ENCODE measurements at places on chromosomes 4 and X.

DNA sequence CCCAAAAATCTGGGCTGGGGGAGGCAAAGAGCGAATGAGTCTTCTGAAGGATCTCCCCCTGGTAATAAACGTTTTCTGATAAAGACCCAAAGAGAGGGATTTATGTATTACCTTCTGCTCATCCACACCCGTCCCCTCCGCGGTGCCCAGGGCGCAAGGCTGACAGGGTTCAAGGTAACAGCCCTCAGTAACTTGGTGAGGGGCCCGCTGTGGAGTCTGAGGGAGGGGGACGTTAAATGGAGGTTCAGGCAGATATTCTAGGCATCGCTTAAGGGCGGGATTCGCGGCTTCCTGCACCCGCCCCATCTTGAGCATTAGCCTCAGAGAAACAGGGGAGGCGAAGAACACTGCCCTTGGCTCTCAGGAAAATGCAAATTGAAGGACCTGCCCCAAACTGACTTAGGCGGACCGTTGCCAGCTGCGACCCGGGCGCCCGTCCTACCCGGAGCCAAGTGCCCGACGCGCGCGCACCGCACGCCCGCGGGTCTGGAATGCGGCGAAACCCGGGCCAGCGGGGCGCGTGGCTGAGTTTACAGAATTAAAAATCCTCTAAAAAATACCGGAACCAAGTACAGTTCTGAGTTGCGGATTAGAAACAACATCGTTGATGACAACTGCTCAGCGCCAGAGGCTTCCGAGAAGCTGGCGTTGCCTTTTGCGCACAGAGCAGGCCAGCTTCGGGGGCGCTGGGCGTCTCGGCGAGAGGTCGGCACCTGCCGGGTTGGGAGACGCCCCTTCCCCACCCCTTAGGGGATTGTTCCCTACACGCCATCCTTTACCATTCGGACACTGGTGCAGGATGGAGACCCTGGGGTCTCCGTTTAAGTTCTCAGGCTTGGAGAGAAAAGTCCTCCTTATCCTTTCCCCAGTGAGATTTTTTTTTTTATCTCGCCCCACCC is 2.8 kb downstream of the HELT start:
- DNase-seq: no peak

DNA sequence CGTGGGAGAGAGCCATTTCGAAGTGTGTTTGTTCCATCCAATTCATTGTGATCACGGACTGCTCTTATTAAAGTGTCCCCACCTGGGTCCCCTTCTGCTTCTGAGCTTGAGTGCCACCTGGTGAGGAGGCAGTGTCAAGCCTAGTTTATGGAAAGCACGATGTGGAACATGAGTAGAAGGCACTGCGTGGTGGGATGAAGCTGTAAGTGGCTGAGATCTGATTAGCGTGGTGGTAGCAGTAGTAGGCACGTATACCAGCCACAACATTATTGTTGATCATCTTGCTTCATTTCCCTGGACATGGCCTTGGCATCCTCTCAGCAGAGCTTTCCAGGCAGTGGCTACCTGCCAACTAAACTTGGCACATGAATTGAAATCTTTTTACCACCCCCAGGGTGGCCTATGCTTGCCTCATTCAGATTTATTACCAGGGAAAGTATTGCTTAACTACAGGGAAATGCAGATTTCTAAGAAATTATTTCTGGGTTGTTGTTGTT is 46.4 kb downstream of the GPAT3 start:
- DNase-seq: no peak

GRCh38 chrX:55135171-55135570 is 46.4 kb downstream of the PAGE2 start:
- no peak for DNase-seq

GRCh38 chr4:92825791-92826190 is 522.0 kb downstream of the GRID2 start:
- DNase-seq: no peak

GRCh38 chr4:158327525-158327924 is 117.2 kb downstream of the TMEM144 start:
- DNase-seq: no peak

GRCh38 chr4:113996599-113997177 is 17.2 kb upstream of the ARSJ start:
- no peak for DNase-seq

DNA sequence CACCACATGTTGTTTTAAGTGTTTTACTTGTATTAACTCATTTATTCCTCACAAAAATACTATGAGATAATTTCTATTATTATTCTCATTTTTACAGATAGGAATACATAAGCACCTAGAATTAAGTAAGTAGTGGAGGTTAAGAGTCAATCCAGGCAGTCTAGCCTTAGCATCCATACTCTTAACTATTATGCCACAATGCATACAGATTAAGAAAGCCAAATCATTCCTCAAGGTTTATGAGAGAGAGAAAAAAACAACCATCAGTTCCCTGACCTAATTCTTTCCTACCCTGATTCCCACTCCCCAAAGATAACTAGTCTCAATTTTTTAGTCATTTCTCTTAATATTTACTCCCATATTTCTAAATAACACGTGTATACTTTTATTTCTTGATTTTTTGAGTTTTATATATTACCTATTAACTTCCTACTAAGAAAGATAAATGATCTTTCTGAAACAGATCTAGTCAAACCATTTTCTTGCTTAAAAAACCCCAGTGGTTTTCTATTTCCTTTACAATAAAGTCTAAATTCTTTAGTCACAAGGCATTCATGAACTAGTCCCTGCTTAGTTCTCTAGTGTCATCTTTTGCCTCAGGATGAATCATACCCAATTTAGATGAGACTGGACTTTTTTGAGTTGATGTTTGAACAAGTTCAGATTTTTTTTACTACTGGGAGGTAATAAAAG is 16.0 kb downstream of the UBA6 start:
- DNase-seq: no peak

GRCh38 chrX:3378156-3378555 is 31.7 kb upstream of the MXRA5 start:
- DNase-seq: no peak

- no peak for DNase-seq
Observed at GRCh38 chr4:182604953-182605352, 312.2 kb downstream of the DCTD start.

DNA sequence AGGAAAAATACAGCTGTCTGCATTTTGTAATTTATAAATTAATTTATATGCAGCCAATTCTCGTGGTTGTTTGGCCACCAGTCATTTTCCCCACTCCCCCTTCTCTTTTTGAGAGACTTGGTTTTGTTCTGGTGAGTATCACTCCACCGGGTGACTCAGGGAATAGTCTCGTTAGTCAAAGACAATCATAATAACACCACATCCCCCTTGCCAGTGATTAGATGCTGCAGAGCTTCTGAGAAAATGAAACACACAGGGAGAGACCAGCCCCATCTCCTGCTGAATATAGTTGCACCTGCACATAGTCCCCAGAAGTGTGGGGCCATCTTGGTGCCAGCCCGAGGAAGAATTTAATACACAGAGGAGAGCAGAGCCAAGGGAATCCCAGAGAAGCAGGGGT is 8.0 kb upstream of the FNIP2 start:
- no peak for DNase-seq

GRCh38 chrX:30649859-30650258 is 3.4 kb upstream of the GK start:
- DNase-seq: no peak

GRCh38 chrX:27796640-27797257 is 11.0 kb upstream of the MAGEB10 start:
- no peak for DNase-seq

DNA sequence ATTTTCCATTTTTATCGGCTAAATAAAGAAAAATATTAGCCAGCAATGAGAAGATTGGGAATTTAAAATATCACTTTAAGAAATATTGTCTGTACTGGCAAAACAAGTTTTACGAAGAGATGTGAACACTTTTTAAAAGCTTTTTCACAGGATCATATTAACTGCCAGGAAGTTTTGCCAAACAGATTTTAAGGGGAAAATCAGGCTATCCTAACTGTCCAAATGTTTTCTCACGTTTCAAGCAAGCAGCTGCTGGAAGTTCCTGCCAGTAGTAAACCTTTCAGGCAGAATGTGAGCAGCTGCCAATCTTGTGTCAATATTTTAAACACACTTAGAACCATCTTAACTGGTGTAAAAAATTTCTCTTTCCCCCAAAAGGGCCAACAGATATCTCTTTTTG is 101.1 kb downstream of the ADGRL3 start:
- no peak for DNase-seq

DNA sequence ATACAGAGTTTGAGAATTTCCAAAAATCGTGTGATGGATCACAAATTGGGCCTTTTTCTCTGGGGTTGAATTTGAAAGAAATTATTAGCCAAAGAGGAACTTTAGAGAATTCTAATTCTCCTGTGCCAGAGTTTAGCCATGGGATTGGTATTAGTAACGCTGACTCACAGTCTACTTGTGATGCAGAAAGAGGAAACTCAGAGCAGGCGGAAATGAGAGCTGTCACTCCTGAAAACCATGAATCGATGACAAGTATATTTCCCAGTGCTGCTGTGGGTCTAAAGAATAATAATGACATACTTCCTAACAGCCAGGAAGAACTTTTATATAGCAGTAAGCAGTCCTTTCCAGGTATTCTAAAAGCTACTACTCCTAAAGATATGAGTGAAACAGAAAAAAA is 64.9 kb downstream of the N4BP2 start:
- no peak for DNase-seq

- no peak for DNase-seq
Observed at GRCh38 chr4:110618581-110619462, 4.1 kb downstream of the PITX2 start.

- DNase-seq: no peak
Observed at GRCh38 chr4:13542577-13543031, 1.7 kb downstream of the NKX3-2 start.

GRCh38 chr4:8051644-8052043 is 107.0 kb downstream of the ABLIM2 start:
- DNase-seq: no peak

GRCh38 chrX:68428431-68428830 is 4.9 kb downstream of the OPHN1 start:
- DNase-seq: no peak

GRCh38 chr4:167210166-167210565 is 24.1 kb downstream of the SPOCK3 start:
- DNase-seq: no peak

- DNase-seq: no peak
Observed at GRCh38 chrX:46573331-46573891, at the start of gene CHST7. Gene CHST7 (plus strand): TSS chrX:46573765. CDS start chrX:46573932, 167 bp downstream.

DNA sequence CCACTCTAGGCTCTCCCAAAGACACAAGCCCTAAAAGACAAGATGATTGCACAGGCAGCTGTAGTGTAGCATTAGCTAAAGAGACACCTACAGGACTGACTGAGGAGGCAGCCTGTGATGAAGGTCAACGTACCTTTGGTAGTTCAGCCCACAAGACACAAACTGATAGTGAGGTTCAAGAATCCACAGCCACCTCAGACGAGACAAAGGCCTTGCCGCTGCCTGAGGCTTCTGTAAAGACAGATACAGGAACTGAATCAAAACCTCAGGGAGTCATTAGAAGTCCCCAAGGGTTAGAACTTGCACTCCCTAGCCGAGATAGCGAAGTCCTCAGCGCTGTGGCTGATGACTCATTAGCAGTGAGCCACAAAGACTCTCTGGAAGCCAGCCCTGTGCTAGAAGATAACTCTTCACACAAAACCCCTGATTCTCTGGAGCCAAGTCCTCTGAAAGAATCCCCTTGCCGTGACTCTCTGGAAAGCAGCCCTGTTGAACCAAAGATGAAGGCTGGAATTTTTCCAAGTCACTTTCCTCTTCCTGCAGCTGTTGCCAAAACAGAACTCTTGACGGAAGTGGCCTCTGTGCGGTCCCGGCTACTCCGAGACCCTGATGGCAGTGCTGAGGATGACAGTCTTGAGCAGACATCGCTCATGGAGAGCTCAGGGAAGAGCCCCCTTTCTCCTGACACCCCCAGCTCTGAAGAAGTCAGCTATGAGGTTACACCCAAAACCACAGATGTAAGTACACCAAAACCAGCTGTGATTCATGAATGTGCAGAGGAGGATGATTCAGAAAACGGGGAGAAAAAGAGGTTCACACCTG is 306.3 kb downstream of the ANK2 start:
- DNase-seq: no peak

- DNase-seq: no peak
Observed at GRCh38 chrX:103343105-103343504, 13.1 kb downstream of the TCEAL7 start.

- no peak for DNase-seq
Observed at GRCh38 chrX:130834149-130834548, 68.9 kb downstream of the ENOX2 start.

DNA sequence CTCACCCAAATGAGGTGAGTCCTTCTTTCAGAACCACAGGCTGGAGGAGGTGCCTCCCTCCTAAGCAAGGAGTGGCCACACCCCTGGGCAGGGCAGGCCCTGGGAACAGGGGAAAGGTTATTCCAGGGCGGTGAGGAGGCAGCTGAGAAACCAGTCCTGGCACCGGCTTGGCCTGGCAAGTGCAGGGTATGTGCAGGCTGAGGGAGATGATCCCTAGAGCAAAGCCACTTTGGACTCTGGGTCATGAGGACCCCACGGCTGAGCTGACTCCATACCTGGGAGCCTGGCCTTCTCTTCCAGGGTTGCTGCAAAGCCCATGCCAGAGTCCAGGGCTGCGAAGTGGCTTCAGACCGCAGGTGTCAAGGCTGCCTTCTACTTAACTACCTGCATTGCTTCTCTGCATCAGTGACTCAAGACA is 49.5 kb upstream of the HELT start:
- DNase-seq: no peak

DNA sequence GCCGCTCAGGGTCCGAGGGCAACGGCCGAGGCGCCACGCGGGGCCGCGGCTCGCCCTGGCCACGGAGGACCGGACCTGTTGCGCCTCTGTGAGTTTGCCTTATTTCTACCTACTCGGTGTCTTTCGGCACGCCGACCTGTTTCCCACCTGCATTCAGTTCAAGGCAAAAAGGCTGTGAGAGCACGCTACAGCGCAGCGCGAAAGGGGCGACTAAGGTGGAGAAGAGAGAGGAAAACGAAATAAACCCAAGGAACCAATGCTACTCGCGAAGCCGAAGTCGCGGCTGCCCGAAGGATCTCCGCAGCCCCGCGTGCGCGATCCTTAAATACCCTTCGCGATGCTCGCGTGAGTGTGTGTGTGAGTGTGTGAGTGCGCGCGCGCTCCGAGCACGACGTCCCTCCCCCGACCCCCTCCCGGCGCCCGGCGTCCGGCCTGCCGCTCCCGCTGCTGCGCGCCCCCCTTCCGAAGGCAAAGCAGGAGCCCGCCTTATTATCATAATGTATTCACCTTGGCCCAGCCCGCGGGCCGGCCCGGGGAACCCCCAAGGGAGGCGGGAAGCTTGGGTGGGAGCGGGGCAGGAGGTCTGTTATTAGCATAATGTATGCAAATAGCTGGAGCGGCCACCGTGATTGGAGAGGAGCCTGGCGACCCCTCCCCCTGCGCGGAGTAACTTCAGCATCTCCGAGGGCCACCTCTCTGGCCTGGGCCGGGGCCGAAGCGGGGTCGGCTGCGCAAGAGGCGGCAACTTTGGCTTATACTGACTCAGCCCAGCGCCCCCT is at the start of gene COL25A1:
Gene COL25A1 (minus strand): TSS at position 298 of the 779 bp plus-strand sequence.
- no peak for DNase-seq

DNA sequence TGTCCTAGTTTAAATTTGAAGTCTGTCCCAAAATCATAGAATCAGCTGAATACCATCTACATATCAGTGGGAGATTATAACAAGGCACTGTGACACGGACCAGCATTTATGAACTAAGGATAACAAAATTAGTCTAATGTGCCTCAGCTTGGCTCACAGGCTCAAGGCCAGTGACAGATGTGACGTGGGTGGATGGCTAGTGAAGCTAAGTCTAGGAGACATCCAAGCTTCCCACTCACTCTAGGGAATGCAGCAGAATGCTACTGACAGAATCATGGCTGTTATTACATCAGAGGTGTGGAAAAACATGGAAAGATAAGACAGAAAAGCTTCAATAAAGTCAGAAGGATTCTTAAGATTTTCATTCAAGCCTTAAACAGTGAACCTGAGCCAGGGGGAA is 329.9 kb downstream of the NAF1 start:
- DNase-seq: no peak

Data from cortex of kidney (tissue), 1 donor.